GDM1 (cell line): ENCODE measurements at places on chromosomes 3 and 15.
A peak's percentile ranks its signal among the peaks of the same experiment; 100 is the strongest.

DNA sequence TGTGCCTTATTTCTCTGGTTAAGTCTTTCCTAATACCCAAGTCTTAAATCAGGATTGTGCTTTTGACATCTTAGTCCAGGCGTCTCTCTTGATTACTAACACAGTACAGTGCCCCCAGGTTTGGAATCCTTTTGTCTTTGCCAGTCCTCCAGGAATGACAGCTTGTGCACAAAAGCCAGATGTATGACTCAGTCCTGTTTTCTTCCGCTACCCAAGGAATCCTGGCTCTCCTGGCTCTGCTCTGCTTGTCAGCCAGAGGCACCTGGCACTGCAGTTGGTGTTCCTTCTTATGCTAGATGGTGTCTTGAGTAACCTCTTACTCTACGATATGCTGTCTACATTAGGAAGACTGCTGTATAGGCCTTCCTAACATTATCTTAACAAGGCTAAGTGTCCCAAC, 728.2 kb upstream of the NECTIN3 start:
- no peak for DNase-seq

DNA sequence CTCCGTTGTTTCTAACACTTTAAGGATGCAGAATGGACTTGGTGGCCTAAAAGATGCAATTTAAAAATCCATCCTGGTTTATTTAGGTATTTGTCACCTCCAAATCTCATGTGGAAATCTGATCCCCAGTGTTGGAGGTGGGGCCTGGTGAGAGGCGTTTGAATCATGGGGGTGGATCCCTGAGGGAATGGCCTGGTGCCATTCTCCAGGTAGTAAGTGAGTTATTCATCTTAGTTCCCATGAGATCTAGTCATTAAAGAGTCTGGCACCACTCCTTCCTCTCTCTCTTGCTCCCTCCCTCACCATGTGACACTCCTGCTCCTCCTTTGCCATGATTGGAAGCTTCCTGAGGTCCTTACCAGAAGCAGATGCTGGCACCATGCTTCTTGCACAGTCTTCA, 339.1 kb downstream of the NTRK3 start:
- DNase-seq, result no peak

- DNase-seq, result no peak
Measured at GRCh38 chr3:23262766-23263165, 59.6 kb downstream of the UBE2E2 start.

GRCh38 chr3:156981005-156981404, 154.9 kb downstream of the LEKR1 start:
- no peak for DNase-seq

DNA sequence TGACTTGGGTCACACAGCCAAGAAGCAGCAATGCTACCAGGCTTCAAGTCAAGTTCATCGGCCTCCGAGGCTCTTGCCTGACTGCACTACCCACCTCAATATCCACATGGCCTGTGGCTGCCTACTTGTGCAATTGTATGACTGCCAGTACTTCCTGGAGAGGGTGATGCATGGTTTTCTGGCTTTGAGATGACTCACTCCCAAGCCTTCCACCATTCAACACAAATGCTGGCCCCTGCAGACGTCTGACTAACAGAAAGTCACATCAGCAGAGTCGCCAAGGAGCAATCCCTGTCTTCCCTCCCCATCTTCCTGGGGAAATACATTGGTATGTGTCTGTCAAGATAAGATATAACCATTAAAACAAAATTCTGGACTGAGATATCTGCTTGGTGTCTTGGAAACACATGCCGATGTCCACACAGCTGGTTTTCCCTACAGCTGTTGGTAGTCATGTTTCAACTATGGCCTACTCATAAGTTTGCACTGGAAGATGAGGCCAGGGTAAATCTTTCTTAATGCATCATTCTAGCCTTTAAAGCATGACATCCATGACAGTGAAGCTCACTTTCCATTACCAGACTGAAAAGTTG, 79.6 kb upstream of the SPATA12 start:
- peak; percentile 80 for DNase-seq

- no peak for DNase-seq
Measured at GRCh38 chr3:101466465-101467309, 46.3 kb downstream of the SENP7 start.

DNA sequence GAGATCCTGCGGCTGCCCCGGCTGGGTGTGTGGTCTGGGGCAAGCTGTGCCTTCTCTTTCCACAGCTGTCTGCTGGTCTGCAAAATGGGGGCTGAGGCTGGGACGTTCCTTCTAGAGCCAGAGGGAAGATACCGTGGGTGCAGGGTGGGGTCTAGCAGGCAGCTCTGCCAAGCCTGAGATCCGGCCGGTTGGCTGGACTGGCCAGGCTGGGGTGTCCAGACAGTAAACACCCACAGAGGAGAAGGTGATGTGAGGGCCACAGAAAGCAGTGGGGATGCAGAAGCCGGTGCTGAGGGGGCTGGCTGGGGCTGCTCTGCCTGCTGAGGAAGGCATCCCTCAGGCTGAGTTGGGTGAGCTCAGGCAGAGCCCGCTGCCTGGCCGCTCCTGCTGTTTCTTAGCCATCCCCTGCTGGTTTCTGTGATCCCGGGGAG, 46.1 kb downstream of the FBLN2 start:
- no peak for DNase-seq

DNA sequence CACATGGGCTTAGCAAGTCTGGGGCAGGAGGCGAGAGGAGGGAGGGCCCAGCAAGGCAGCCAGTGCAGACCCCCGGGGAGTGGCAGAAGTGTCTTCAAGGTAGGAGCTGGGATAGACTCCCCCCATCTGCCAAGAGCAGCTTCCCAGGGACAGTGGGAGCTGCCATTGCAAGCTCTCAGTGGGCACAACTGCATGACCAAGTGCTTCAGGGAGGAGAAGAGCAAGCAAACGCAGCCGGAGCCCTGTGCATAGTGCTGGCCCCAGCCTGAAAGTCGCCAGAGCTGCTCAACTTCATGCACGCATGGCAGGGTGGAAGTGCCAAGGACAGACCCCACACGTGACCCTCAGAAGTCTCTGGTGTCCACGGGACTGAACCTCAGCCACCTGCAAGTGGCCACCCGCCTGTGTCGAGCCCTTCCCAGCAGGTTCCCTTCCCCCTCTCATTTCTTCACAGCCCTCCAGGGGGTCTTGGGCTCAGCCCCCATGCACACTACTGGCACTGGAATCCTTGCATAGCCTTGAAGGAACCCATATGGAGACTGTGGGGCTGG, 89.4 kb downstream of the PLXNA1 start:
- DNase-seq, result no peak

DNA sequence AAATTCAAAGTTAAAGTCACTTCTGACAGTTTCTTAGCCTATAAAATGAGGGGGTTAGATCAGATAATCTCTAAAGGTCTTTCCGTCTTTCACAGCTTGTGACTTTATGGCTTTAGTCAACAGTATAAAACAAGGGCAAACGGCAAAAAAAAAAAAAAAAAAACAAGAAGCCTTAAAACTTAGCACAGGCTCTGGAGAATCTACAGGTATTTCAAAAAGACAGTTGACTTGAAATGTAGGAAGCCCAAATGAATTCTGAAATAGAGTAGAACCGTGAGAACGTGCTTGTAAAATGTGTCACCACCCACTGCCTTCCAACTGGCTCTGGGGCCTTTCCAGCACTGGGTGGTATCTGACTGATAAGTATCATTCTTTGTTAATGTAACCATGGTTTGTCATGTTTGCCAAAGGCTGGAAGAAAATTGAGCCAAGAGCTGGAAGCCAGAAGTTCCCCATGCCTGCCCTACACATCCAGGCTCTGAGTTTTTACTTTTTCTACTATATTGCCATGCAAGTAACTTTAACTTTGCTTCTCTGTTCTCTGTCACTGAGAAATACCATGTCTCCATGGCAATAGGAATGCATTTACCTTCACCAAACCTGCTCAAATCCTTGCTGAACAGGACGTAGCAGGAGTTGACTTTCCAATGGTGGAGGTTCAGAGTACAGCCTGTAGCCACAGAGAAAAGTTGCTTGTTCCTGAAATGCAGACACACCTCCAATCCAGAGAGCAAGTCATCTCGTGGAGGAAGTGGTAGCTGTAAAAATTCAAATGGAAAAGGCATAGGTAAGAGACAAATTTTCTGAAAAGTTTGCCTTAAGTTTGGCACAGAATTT, 35.8 kb upstream of the THSD4 start:
- DNase-seq, result no peak

DNA sequence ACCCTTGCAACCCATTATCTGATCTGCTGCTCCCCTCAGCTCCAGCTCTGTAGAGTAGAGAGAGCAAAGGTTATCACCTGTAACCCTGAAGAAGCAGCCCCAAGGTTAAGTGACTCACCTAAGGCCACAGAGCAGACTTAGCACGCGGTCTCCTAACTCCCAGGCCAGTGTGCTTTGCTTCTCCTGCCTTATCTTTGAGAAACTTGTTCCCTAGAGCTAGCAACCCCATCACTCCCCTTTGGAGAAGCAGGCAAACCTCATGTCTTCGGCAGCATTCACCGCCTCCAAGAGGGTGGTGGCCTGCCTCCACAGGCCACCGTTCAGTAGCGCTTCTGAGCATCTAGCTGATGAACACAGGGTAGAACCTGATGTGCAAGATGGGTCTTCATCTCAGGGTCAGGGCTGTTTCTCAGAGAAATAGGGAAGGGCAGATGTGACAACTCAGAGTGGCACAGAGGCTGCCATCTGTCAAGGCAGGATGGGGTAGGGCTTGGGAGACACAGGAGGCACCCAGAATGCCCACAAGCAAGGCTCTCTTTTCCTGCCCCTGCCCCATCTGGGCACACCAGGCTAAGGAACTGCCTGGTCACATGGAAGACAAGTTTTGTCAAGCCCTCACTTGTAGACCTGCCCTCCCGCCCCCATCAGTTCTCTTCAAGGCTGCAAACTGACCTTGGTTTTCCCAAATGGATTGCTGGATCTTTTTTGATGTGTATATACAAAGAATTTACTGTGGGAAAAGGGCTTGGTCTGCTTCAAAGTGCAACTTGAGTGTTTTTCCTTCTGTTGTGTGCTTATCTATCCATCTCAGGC, 34.9 kb upstream of the CLK3 start:
- no peak for DNase-seq

- no peak for DNase-seq
Measured at GRCh38 chr3:18870642-18871041, 277.7 kb upstream of the KCNH8 start.

GRCh38 chr3:152195206-152195605, 73.5 kb upstream of the MBNL1 start:
- DNase-seq, result no peak

- no peak for DNase-seq
Measured at GRCh38 chr3:149145356-149145755, 15.9 kb downstream of the HPS3 start.

GRCh38 chr3:188742755-188743550, 428.8 kb upstream of the TPRG1 start:
- DNase-seq, result no peak

DNA sequence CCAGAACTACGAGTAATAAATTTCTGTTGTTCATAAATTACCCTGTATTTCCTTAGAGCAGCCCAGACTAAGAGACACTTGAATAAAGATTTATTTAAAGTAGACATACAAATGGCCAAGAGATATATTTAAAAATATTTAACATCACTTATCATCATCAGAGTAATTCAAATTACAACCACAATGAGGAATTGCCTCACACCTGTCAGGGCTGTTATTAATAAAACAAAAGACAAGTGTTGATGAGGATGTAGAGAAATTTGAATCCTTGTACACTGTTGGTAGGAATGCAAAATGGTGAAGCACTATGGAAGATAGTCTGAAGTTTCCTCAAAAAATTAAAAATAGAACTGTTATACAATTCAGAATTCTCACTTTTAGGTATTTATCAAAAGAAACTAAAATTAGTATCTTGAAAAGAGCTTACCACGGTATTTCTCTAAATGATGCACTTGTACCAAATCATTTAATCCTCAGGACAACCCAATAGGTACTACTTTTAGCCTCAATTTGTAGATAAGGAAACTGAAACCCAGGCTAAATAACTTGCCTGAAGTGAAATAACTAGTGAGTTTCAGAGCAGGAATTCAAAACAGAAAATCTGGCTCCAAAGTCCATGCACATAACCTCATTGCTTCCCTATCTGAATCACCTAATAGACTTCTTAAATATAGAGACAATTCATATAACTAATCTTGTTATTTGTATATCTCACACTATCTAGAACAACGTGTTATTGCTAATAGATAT, 69.4 kb downstream of the ZBTB20 start:
- no peak for DNase-seq

DNA sequence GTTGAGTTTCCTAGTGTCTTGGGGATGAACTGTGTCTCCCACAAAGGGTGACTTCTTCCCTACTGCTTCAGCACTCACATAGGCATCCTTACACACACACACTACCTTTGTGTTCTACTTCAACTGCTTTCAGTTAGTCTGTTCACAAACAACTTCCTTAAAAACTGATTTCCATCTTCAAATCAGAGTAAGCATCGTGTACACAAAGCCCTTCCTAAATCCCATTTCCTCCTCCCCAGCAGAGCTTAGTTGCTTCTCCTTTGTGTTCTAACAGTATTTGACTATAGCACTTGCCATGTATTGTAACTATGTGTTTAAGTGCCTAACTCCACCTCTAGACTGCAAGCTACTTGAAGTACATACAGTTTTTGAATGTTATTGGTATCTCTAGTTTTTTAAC, 71.7 kb downstream of the TNIK start:
- no peak for DNase-seq

- no peak for DNase-seq
Measured at GRCh38 chr3:187955587-187955952, 198.4 kb upstream of the LPP start.

- no peak for DNase-seq
Measured at GRCh38 chr15:88805031-88805780, 2.0 kb downstream of the ACAN start.

DNA sequence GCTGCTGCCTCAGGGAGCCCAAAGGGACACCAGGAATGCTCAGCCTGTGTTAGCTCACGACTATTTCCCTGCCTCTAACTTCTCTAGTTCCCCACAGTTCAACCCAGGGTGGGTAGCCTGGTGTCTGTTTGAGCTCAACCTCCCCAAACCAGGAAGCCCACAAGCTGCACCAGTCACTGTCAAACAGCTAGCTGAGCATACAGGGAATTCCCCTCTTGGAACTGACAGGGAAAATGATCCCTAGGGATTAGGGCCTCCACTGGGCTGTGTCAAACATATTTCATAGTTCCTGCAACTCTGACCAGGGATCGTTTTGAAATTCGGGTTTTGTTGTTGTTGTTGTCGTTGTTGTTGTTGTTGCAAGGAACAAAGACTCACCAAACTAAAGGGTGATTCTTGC, 147.1 kb upstream of the ICE2 start:
- DNase-seq, result no peak

GRCh38 chr3:106268696-106269095, 399.9 kb upstream of the CBLB start:
- no peak for DNase-seq
